ENCODE measurements at places on chromosomes 12 and 14.

- DNase-seq = no peak
Measured at GRCh38 chr14:100549834-100550625, 37.2 kb downstream of the BEGAIN start.

DNA sequence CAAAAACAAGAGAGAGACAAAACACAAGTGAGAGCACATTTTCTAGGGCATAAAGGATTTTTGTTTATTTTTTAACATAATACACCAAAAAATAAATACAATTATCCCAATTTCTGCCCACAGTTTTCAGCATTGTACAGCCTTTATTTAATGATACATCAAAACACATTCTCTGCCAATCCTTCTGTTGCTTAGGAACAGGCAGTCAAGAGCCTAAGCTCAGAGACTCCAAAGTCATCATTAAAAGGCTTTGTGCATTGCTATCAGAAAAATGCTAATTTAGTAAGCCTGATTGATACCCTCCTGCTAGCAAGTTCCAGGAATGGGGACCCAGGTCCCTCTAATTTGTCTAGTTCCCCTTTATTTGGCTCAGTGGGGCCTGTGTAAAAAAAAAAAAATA, 536.5 kb downstream of the RPS29 start:
- no peak for DNase-seq

- no peak for DNase-seq
Measured at GRCh38 chr12:13179211-13180074, 17.1 kb upstream of the EMP1 start.

DNA sequence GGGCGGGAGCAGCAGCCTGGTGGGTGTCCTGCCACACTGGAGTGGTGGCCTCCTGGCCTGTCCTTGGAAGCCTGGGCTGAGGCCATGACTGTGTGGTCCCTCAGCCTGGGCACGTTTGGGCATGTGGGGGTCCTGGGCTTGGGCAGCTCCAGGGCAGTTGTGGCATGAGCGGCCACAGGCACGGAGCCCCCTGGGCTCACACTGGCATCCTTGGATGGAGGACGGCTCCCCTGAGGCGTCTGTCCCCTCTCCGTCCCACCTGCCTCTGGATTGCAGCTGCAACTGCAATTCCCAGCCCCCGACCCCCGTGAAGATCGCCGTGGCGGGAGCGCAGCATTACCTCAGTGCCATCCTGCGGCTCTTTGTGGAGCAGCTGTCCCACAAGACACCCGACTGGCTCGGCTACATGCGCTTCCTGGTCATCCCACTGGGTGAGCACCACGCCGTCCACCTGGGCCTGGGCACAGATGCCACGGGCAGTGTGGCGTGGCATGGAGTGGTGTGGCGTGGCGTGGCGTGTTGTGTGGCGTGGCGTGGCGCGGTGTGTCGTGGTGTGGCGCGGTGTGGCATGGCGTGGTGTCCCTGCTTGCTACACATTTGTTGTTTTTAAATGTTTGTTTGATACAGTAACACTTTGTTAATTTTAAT, 15.1 kb upstream of the TEX22 start:
- DNase-seq = no peak

DNA sequence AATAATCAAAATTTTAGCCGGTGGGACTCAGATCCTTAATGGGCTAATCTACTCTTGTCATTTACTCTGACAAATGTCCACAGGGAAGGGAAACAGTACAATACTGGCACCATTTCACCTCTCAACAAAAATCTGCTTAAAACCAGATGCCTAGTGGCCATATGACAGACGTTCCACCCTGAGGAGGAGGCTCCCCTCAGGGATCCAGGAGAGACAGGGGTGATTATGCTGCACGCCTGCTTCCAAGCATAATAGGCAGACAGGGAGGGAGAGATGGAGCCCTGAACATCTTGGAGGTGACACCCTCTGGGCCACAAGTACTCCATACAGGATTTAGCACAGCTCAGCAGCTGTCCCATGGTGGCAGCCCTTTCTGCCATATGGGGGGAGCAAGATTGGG, 24.8 kb upstream of the AKAP6 start:
- DNase-seq = no peak

DNA sequence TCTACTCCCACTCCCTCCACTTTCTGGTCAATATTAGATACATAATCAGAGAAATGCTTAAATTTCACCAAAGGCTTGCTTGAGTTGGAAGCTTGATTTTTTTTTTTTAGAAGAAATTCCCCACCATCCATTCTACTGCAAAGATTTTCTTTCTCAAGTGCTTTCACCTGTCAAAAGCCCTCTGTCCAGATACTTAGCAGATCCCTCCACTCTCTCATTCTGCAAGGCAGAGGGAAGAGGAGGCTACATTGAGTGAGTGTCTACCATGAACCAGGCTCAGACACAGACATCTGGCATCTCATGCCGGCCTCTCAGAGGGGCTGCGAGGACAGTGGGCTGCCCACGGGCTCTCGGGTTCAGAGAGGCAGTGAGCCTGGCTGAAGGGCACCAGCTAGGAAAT, 127.6 kb upstream of the GSC start:
- no peak for DNase-seq

GRCh38 chr14:90274019-90274418, 17.7 kb downstream of the PSMC1 start:
- no peak for DNase-seq

DNA sequence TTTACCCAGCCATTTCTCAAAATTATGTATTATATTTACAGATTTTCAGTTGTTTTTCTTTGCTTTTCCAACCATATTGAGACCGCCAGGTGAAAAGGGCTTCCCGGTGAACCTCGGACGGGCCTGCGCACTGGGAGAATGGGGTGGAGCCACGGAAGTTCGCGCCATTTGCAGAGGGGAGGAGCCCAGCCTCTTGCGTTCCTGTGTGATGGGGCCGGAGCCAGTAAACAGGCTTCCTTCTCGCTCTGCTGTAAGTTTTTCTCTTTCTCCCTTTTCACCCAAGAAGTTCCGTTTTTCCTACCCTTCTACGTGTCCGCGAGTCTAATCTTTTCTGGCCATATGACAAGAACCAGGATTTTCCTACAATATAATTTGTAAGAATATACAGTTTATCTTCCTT, 1108.8 kb upstream of the SEL1L start:
- peak; percentile 18 for DNase-seq

DNA sequence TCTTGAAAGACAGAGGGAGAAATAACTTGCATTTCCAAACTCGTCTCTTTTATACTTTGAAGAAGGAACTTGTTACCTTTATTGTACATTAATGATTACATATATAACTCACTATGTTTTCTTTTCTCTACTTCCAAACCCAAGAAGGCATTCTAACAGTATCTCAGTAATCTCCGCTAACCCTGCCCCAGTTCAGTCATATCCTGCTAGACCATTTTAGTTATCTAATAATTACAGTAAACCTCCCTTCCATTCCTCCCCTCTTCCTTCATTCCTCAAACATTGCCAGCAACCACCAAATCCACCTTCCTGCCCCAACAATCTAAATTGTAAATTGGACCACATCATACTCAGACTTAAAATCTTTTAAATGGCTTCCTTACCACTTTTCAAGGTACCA, 30.6 kb downstream of the STK38L start:
- DNase-seq = no peak

DNA sequence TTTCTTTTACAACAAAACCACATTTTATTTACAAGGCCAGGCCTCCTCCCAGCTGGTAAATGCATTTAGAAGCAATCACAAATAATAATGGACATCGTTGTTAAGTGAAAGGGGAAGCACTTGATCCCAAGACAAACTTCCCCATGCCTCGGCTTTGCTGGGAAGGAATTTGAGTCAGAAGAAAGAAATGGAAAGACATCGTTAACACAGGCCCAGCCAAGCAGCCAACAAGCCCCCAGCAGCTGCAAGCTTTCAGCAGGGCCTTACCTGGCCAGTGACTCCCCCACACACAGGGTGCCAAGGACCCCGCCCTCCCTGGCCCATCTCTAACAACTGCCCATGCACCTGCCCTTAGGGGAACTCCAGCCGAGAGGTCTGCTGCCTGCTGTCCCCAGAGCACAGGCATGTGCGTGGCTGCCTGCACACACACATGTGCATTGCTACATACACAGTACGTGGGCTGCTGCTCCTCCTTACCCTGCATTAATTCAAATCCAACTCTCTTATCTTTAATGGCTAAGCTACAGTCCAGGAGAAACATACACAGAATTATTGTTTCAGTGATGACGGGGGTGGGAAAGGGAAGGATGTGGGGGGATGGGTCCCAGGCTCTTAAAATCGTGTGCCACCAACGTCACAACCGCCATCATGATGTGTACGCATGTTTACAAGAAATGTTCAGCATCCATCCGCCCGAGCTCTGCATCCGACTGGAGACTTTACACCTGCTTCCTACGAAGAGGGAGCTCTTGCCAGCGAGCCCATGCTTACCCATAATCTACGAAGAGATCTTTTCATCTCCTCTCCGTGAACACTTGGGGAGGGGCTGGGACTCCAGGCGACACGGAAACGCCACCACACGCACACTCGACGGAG, 9.8 kb downstream of the BCL11B start:
- no peak for DNase-seq

GRCh38 chr12:93877446-93877845, 200.3 kb downstream of the CRADD start:
- no peak for DNase-seq

DNA sequence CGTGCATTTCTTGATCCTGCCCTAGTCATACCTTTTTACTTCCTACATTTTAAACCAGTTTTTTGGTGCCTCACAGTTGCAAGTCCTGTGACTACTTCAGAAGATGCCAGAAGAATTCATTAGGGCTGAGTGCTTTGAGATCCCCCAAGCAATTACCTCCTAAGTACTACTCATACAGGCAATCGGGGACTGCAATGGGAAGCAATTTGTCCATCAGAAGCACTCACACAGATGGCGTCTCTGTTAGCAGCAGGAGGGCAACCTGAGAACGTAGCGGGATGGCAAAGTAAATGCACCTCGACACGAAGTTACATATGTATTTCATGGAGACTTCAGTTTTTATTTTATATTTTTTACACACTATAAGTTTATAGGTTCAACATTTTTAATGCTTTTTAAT, 188.3 kb downstream of the CAPZA3 start:
- no peak for DNase-seq

DNA sequence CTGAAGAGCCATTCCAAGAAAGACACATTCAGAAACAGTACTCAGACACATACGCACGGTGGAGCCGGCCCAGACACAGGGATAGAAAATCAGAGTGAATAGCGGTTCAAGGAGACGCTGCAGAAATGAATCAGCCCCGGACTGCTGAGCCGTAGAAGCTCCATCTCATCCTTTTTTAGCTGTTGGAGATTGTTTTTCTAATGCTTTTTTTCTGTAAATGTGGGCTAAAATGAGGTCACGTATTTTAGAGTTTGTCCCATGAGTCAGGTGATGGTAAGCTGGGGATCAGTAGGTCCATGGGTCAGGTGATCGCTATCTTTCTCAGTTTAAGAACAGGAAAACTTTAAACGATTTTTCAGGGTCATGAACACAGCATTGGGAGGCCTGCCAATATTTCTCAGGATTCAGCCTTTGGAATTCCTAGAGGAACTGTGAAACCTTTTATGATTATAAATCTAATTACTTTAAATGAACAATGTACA, 202.4 kb downstream of the ITPR2 start:
- no peak for DNase-seq

GRCh38 chr14:101282418-101282817, 278.9 kb upstream of the DIO3 start:
- DNase-seq = no peak

DNA sequence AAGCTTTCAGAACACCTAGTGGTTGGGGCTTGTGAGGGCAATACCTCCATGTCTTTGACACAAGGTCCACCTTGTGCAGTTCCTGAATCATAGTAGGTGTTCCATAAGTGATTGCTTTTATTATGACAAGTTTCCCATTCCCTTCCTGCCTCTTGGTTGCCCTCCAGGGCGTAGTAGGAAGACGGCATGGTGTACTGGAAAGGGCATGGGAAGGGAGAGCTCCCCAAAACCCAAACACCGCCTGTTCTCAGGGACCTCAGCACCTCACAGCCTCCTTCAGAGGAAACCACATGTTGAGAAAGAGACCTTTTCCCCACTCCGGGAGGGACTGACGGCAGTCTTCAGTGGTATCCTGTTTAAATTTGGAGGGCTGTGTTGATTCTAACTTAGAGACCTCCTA, 21.1 kb downstream of the EVL start:
- DNase-seq = no peak

DNA sequence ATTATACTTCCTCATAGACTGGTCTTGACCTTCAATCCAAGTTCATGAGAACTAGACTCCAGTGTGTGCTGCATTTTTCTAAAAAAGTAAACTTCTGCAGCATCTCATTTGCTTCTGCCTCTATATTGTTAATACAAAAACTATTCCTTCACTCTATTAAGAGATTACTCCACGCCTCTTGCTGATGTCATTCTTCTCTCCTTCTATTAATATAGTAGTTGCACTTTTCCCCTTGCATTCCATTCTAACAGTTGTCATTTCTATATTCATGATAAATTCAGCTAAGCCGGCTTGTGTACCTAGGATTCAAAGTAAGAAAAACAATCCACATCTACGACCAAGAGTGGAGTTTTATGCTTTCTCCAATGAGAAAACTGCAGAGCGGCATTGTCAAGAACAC, 480.4 kb upstream of the NOVA1 start:
- no peak for DNase-seq

- DNase-seq = no peak
Measured at GRCh38 chr14:106390401-106390800, 864.0 kb downstream of the TMEM121 start.

DNA sequence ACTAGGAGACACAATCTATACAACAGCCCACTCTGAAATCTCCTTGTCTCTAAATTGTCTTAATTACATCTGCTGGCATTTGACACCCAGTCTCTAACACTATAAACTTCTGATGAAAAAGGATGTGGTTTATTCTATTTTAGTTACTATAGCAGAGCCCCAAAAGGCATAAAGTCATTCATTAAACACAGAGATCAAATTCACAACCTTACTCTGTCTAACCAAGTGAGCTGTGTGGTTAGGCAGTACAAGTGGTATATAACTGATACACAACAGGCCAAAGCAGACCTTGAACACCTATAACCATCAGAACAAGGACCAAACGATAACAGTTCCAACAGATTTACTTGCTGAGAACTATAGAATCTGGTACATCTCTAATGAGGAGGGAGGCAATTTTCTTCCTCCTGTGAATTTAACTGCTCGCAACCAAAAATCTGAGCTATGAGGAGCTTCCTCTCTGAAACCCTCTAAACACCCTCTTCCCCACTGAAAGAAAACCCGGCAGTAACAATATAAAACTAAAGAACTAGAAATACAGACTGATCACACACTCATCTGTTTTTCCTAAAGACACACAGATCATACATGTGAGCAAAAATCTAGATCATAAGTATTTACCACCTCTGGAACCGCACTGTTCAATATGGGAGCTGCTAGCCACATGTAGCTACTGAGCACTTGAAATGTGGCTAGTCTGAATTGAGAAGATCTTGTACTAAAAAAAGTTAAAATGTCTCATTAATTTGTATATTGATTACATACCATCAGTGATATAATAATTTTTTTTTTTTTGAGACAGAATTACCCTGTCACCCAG, 17.7 kb downstream of the SPPL3 start:
- peak; percentile 43 for DNase-seq
